ENCODE measurements at places on chromosomes 5 and 9.

DNA sequence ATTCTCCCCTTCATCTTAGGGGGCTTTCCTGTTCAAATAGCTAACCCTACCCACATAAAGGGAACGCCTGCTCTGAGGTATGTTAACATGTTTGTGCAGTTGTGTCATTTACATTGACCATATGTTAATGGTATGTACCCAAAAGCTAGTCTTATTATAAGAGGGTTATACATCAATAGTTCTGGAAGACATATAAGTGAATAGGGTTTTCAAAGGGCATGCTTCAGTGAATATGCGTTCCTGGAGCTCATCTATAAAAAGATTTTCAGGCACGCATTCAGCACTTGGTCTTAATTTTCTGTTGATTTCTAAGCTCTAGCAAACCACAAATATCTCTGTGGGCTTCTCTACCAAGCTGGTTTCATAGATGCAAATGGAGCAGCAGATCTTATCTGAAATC, 766.1 kb downstream of the IRX1 start:
- DNase-seq: no peak

DNA sequence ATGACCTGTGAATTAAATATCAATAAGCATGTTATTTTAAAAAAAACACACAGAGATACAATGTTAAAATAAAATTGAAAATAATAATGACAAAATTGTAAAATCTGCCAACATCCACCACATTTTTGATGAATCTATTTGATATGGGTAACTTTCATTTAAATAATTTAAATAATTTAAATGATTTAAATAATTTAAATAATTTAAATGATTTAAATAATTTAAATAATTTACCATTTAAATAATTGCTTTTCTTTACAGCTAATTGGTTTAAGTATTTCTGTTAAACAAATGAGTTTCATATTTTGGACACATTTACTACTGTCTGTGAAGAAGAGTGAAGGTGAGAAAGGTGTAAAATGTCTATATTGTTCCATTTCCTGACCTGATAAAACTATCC, 22.1 kb upstream of the GABRA6 start:
- DNase-seq: no peak

- DNase-seq: no peak
Measured at GRCh38 chr5:110354311-110354710, 372.2 kb downstream of the TMEM232 start.

- DNase-seq: no peak
Measured at GRCh38 chr5:27388755-27389154, 350.4 kb upstream of the CDH9 start.

DNA sequence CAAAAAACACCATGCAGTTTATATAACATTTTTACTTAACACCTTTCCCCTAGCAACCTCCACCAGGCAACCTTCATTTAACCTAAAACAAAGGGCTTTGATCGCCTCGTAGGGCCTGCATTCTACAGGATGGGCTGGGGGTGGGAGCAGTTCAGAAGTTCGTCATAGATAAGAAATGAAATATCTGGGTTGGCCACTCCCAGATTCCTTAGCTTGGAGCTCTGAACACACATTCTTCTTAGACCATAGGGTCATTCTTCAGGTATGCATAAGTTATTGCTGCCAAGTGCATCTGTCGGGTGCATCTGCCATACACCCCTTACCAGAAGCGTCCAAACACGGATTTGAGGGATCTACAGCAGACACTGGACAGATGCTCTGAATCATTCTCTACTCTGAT, 4.3 kb upstream of the SLC22A5 start:
- DNase-seq: no peak

- DNase-seq: no peak
Measured at GRCh38 chr5:156178117-156178516, 148.8 kb upstream of the SGCD start.

DNA sequence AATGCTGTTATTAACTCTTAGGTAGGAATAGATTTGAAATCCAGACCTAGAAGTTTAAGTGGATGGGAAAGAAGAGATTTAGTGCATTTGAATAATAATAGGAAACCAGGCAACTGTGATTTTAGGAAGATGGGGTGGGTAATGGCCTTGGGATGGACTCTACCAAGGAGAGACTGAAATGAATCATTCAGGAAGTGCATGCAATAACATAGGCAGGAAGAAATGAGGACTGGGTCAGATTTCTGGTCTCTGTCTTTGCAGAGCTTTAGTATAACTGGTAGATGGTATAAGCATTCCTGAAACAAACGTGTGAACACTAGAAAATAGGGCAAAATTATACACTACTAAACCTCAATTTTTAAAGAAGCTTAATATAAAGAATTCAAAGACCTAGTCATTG, 274.4 kb upstream of the CLINT1 start:
- no peak for DNase-seq

GRCh38 chr5:149803641-149804468, 73.7 kb downstream of the PPARGC1B start:
- no peak for DNase-seq

DNA sequence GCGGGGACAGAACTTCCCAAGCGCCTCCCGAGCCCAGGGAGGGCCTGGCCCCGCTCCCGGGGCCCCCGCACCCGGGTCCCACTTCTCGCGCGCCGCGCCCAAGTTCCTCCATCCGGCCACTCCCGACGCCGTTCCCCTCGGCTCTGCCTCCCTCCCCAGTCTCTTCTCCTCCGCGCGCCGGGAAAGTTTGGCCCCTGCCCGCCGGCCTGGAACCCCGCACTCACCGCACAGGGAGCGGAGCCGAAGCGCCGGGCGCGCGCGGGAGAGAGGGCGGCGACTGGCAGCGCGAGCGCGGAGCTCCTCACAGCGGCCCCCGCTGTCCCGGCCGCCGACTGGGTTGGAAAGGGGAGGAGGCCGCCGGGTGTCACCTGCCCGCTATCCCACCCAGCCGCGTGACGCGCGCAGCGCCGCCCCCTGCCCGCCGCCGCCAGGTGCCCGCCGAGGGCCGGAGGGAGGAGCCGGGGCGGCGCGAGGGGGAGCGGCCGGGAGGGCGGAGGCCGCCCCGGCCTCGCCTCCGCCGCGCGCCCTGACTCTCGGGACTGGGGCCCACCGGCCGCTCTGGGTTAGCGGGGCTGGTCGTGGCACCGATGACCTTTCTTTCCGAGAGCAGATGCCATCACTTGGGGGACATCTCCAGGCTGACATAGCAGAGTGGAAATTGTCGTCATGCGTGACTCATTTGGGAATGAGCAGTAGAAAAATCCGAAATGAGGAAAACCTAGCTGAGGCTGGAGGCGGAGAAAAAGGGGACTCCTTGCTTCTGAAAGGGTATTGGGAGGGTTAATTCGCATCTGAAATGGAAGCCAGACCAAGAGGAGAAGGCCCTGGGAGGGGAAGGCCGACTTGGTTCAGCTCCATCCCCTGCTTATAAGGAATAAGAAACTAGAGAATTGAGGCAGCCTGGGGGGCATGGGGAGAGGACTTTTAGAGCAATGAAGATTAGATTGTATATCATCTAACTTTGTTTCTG, at the start of gene ELOVL7:
Gene ELOVL7 (minus strand): TSS at position 334 of the 970 bp plus-strand sequence. CDS start 56,872 bp downstream, outside the sequence.
- no peak for DNase-seq

DNA sequence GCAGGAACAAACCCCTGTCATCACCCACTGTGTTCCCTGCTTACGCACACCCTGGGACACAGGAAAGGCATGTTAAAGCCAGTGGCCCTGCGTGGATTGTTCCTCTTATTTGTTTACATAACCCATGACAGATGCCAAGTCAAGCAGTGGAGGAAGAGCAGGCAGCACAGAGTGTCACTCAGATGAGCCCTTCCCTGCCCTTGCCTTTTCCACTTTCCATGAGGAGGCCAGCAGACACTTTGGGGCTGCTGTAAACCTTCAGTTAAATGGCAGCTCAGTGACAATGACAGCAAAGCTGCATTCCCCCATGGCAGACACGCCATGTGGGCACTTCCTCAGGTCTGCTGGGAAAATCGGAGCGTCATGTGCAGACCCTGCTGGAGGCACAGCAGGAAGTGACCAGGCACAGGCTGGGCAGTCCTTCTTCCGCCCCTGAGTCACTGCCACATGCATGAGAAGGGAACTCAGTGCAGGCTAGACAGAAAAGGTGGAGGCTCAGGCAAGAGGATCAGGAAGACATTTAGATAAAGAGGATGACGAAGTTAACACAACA, 216.8 kb upstream of the PIK3R1 start:
- no peak for DNase-seq

- no peak for DNase-seq
Measured at GRCh38 chr5:1471240-1471853, 26.1 kb upstream of the SLC6A3 start.

DNA sequence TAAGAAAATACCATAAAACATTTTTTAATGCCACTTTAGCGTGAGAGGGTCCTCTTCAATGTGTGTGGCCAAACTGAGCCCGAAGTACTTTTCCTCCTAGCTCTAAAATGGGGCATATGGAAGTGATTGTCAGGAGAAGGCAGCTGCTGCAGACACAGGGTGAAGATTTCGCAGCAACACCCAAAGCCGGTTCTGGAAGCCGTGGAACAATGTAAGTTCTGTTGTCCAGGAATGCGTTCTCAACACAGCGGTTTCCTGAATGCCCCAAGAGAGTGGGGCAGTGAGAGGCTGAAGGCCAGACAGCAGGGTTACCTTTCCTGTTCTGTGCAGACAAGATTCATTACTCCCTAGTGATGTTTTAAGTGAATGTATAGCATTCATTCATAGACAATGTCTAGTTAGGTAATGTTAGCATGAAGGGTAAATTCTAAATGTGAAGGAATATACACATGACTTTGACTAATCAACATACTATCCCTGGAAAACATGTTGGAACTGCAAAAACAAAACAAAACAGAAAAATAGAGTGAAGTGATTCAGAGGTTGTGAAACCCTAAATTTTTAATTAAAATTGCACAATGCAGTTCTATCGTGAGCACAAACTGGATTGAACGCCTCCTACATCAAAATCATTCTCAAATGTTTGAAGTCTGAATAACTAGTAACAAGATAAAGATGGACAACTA, 197.0 kb upstream of the SEMA6A start:
- DNase-seq: no peak

- DNase-seq: no peak
Measured at GRCh38 chr9:130535818-130536521, 43.4 kb upstream of the FUBP3 start.

- DNase-seq: no peak
Measured at GRCh38 chr5:35003018-35003957, 44.5 kb downstream of the AGXT2 start.

GRCh38 chr9:127248241-127248640, 16.3 kb upstream of the GARNL3 start:
- no peak for DNase-seq

GRCh38 chr5:125075567-125075966, 329.1 kb upstream of the ZNF608 start:
- no peak for DNase-seq

DNA sequence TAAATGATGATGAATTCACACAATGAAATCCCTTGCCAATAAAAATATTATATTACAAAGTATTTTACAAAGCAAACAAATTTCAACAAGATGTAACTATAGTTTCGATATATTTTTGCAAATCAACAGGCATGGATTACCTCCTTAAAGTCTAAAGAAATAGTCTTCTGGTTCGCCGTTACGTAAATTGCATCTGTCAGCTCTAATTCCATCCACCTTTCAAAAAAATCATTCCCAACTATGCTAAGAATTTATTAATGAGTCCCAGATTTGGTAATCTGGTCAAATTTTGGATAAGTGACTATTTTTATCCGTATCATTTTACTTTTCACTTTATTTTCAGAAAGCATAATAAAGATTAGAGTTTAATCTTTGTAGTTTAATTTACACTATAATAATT, 1984.9 kb downstream of the EFNA5 start:
- no peak for DNase-seq

GRCh38 chr5:40623480-40624420, 56.0 kb upstream of the PTGER4 start:
- no peak for DNase-seq

GRCh38 chr5:150540615-150541396, 32.9 kb downstream of the NDST1 start:
- DNase-seq: no peak

GRCh38 chr9:98356953-98357690, 101.7 kb upstream of the TBC1D2 start:
- DNase-seq: no peak

All from stimulated activated CD8-positive, alpha-beta memory T cell treated with anti-CD3 and anti-CD28 coated beads, Interleukin-2, amount 100 ng/mL, for 1 hour (primary cell).